ENCODE measurements at places on chromosomes 5 and 9.

DNA sequence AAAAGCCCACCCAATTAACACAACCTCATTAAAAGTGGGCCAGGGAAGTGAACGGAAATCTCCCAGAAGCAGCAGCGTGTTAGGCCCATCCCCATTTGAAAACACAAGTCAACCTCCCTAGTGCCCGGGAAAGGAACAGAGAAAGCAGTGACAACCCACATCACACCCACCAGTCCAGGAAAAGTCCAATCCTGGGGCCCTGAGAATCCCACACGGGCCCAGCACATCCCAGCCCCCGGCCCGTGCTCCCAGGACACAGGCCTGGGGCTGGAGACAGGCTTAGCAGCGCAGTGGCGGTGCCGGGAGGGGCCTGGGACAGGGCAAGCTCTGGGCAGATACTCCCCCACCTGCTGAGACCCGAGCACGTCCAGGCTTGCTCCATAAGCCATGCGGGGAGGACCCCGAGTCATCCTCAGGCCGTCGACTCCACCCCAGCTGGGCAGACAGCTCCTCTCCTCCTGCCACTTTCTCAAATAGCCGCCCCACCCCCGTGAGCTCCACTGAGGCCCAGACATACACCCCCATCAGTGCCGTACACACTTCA lies 101.0 kb downstream of the KCNT1 start:
- DNase-seq, result no peak

GRCh38 chr9:87342743-87343142 lies 154.9 kb upstream of the DAPK1 start:
- DNase-seq, result no peak

DNA sequence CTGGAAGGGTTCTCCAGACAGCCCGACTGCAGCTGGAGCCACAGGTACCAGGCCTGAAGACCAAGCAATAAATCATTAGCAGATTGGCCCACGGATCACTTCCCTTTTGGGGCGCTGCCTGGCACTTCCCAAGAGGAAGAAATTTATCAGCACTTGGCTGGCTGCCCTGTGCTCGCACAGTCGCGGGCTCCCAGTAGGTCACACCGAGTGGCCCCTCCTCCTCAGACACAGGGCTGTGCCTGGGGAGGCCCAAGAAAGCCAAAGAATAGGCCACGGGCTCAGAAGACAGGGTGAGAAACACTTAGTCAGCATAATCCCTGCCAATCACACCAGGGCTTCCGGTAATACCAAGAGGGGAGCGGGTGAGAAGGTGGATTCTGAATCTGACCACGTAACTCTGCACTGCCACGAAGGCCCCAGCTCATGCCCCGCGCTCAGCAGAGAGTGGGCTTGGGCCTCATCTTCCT lies 115.7 kb upstream of the MSX2 start:
- no peak for DNase-seq

GRCh38 chr5:33824516-33825195 lies 67.1 kb downstream of the ADAMTS12 start:
- no peak for DNase-seq

GRCh38 chr5:143220748-143221251 lies 182.7 kb downstream of the NR3C1 start:
- DNase-seq, result no peak

DNA sequence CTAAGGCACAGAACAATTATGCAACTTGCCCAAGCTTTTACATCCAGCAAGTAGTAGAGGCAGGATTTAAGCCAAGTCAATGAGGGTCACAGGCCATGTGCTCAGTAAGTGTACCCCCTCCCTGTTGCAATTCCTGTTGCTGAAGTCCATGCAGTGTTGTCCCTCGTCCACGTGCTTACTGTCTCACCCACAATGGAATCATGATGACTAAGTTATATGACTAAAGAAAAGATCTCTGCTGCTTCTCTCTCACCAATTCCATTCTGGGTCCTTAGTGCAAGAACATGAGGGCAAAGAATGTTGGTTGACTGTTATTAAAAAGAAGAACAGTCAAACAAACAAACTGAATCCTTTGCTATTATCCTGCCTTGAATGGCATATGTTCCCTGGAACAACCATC lies 233.6 kb upstream of the SLC24A2 start:
- no peak for DNase-seq

DNA sequence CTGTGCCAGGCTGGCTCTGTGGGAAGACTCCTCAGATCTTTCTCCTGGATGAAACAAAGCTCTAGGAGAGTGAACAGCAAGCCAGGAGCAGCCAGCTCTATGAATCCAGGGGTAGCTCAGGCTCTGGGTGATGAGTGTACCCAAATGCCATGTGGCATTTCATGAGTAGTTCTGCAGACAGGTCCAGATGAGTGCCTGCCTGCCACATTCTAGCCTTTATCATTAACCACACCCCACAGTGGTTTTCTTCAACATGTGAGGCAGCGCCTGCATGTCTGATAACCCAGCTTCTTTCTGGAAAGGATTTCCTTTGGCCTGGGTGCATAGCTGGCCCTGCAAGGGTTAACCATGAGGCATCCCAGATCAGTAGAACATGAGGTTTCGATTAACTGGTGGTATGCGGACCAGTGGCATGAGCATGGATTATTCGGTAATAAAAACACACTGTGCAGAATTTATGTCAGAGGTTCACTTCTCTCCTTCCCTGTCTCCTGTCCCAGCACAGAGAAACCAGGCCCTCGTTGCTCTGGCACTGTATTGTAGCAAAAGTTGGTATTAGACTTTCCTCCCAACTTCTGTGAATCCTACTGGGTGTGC lies 381.9 kb upstream of the ZNF462 start:
- no peak for DNase-seq

DNA sequence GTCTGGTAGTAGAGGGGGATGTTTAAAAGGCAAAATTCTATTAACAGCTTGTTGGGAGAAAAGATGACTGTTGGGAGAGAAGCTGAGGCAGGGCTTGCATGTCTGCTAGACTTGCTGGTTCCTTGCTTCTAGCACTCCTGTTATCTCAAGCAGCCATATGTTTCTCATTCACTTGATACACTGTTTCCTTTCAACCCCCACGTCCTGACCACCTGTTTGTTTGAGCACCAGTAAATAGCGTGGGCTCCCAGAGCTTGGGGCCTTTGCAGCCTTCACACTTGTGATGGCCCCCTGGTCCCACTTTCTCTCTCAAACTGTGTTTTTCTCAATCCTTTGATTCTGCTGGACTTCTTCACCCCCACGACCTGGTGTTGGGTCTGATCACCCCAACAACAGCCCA lies 111.7 kb upstream of the TMEM161B start:
- DNase-seq, result no peak

DNA sequence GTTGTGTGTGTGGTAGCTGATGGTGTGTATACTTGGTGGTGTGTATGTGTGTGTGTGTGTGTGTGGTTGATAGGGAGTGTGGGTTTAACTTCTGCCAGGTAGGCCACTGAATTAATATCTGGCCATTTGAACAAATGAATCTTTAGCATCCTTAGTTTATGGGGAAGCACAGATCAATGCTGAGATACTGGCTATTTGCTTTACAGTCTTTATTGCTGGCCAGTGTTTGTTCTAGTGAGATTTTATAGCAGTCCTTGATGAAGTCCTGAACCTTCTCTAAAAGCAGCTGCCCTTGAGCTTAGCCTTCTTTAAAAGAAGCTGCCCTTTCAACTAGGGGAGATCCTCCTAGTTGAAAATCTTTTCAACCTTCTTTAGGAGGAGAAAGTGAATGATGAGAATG lies 69.3 kb downstream of the MACIR start:
- DNase-seq, result no peak

DNA sequence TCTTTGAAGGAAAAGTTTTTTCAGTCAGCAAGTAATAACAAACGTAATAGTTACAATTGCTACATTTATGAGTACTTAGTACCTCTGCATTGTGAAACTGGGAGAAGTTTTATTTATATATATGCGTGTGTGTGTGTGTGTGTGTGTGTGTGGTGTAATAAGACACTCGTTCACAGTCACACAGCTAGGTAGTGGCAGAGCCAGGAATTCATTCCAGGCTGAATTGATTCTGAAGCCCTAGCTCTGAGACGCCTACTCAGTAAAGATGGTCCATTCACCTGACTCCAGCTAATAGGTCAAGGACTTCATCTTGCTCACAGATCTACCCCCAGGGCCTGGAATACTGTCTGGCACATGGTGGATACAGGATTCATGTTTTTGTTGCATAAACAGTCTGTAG lies 13.6 kb upstream of the CAST start:
- no peak for DNase-seq

GRCh38 chr9:68859347-68859746 lies 154.3 kb downstream of the PIP5K1B start:
- DNase-seq, result no peak

GRCh38 chr5:175711031-175711430 lies 53.2 kb downstream of the HRH2 start:
- DNase-seq, result no peak

GRCh38 chr5:63570752-63571151 lies 391.5 kb downstream of the HTR1A start:
- DNase-seq, result no peak

DNA sequence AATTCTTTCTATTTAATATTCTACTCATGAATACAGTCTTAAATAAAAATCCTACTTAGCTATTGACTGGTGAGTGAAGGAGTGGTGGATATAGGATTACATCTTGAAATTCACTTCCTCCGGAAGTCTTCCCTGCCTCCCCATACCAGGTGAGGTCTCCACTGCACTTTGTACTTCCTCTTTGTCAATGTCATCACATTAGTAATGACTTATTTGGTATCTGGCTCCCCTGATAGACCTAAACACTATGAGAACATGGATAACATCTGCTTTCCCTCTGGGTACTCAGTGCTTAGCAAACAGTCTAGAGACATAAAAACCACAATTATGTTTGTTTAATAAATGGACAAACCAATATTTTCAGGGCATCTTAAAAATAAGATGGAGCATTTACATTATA lies 532.1 kb downstream of the PDE4D start:
- DNase-seq, result no peak

- DNase-seq, result peak; percentile 40
These were observed 10.2 kb downstream of the HAND1 start for GRCh38 chr5:154467655-154468354.

DNA sequence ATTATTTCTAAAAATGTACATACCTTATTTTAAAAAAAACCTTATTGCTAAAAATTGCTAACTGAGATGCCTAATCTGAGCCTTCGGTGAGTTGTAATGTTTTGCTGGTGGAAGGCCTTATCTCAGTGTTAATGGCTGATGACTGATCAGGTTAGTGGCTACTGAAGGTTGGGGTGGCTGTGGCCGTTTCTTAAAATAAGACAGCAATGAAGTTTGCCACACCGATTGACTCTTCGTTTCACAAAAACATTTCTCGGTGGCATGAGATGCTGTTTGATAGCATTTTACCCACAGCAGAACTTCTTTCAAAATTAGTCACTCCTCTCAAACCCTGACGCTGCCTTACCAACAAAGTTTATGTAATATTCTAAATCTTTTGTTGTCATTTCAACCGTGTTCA lies 14.7 kb downstream of the CENPK start:
- DNase-seq, result no peak

- no peak for DNase-seq
These were observed 116.8 kb upstream of the PAM start for GRCh38 chr5:102638316-102638715.

Data from stimulated activated CD8-positive, alpha-beta memory T cell treated with anti-CD3 and anti-CD28 coated beads, Interleukin-7, amount 100 ng/mL, for 1 hour (primary cell).